ENCODE measurements at places on chromosomes 1 and 21.

DNA sequence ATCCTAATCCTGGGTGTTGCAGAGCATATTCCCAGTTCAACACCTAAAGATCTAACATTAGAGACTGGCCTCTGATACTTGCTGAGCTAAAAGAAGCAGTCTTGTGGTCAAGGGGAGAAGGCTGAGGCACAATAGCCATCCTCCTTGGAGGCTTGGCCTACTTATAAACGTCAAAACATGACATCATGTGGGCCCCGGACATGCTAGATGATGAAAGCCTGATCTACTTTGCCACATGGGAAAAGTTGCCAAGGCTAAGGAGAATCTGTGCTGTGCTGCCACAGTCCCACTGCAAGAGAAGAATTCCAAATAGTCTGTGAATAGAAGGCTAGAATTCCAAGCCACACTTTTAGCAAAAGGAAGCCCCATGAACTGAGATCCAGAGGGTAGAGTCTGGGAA lies 43.9 kb upstream of the SAMD13 start:
- no peak for DNase-seq

- DNase-seq: no peak
These were observed 356.6 kb upstream of the USP24 start for GRCh38 chr1:55571767-55572166.

DNA sequence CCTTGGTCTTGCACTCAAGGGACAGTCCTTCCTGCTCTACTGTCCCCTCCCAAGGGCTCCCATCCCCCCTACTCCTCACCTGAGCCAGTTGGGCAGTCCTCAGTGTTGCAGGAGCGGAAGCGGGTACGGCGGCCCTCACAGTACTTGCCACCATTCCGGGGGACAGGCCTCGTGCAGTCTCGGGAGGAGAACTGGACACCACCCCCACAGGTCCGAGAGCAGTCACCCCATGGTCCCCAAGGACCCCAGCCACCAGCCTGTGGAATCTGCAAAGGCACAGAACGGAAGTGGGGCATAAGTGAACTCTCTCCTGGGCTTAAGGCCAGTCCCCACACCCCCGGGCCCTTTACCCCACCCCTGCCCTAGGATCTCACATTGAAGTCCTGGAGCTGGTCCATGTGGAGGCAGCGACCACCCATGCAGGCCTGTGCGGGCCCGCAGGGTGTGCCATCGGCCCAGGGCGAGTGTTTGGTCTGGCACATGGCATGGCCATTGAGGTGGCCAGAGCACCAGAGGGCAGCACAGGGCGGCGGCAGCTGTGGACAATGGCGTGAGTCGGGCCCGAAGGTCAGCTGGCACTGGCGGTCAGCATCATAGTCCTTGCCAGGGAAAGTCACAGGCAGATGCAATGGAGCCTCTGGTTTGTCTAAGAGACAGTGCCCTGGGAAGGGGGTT lies 5.2 kb downstream of the ADAMTS4 start:
- DNase-seq: no peak

DNA sequence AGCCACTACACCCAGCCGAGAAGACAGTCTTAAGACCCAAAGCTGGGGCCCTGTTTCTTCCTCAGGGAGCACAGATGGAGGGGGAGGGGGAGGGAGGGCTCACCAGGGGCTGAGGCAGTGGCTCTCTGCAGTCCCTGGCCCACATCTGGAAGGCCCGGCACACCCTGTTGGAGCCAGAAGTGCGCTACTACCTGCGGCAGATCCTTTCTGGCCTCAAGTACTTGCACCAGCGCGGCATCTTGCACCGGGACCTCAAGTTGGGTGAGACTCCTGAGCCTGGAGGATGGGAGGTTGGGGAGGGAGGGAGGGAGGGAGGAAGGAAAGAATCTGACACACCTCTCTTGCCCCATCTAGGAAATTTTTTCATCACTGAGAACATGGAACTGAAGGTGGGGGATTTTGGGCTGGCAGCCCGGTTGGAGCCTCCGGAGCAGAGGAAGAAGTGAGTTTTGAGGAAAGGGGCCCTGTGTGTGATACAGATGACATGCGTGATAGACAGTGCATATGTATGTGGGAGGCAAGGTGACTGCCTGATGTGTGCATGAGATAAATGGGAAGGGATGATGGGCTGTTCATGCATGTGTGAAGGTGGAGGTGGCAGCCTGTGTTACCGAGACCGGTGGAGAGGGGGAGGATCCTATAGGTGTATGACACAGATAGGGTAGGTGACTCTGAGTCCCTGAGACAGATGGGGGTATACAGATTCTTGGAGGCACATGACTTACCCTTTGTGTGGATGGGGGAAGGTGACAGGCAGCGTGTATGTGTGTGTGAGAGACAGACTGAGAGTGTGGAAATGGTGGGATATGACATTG lies 1.5 kb downstream of the PLK3 start:
- no peak for DNase-seq

DNA sequence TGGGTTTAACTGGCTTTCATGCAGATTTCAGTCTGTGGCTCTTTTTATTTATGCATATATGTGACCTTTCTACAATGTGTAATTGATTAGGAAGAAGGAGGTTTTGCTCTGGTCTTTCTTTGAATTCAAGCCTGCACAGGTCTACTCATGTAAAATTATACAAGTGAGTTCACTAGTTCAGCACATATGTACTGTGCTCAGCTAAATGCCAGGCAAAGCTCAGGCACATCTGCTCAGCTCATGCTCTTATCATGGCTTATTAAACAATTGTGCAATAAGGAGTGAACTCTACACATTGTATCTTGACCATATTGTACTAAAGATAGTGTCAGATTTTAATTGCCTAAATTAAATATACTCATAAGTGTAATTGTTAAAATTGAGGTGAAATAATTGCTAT lies 378.4 kb downstream of the ADGRL2 start:
- DNase-seq: no peak

DNA sequence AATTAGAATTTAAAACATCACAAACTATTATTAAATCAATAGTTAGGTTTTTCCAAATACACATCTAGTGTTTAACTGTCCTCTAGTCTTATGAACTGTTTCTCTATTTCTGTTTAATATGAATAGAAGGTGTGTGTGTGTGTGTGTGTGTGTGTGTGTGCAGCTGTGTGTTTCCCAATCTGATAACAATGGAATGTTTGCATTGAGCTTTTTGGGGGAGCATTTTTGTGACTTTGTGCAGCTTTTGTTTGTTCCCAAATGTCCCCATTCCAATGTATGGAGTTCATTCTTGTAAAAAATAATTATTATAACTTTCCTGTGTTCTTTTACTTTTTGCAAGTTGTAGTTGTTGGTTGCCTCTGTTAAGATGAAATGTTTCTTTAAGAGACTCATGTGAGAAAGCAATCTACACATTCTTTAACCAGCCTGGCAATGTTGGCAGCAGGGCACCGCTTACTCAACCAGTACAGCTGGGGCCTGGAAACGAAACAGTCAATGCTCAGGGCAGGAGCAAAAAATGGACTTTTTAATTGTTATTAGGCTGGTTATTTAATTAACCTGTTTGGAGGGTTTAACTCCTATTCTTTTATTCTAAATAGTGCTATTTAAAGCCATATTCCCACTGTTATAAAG lies 354.3 kb downstream of the SRGAP2C start:
- DNase-seq: no peak

DNA sequence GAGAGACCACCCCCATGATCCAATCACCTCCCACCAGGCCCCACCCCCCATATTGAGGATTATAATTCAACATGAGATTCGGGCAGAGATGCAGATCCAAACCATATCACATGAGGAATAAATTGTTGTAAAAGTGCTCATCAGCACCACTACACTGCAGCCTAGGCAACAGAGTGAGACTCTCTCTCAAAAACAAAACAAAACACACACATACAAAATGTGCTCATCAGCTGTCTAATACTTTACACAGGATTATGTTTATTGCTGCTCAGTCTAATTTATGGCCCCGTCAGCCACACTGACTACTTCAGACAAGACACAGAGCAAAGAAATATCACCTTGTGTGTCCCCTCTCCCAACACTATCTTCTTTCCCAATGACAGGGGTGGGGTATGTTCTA lies 72.9 kb upstream of the PPM1J start:
- DNase-seq: no peak

DNA sequence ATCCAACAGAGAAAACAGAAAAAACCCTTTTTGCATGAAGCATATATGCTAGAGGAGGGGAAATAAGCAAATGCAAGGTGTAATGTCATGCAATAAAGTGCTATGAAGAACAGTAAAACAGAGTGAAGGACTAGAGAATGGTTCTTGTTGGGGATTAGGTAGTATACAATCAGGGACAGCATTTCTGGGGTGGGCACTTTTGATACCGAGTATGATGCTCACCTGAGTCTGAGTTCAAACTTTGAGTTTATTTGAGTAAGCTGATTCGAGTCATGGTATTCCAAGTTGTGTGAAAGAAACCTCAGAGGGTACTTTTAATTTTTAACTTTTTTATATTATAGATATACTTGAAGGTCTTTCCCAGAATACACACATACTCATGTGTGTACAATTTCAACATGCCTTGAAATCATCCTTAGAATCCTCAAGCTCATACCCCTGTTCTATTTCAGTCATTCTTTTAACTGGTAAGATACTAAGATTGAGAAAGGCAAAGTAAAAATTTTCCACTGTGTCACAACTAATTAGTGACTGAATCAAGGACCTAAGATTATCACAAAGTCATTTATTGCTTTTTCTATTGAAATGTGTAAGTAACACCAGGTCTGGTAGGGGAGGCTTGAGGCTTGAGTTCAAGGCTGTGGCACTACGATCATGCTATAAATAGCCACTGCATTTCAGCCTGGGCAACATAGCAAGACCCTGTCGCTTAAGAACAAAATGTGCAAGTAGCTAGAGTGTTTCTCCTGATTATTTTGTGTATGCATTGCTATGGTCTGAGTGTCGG lies 12.1 kb downstream of the LRRC8B start:
- no peak for DNase-seq

- no peak for DNase-seq
These were observed 174.0 kb upstream of the KAZN start for GRCh38 chr1:14424325-14425002.

- no peak for DNase-seq
These were observed 52.9 kb downstream of the KCNC4 start for GRCh38 chr1:110262846-110263631.

DNA sequence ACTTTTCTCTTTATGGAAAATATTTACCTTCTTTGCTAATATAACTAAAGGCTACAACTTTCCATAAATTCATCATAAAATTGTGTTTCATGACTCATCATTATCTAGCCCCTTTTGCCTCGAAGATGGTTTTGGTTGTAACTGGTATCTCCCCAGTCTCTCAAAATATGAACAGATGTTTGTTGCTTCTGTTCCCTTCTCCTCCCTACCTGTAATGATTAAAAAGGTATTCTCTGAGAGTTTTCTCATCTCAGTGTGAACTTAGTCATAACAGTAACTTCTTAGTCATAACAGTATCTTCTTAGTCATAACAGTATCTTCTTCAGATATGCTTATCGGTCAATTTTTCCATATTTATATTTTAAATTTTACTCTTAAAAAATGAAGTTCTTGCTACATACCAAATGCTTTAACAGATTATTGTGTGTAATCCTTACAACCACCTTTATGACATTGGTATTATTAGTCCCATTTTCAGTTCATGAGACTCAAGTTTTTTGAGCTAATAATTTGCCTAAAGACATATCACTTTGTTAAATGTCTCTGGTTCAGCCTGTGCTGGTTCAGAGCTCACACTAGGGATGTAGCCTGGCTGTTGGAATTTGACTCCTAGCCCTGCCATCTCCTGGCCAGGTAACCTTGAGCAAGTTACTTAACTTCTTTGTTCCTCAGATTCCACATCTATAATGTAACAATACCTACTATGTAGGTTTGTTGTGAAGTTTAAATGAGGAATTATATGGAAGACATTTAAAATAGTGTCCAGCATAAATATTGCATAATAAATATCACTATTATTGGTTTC lies 32.6 kb downstream of the ATP1B1 start:
- no peak for DNase-seq

DNA sequence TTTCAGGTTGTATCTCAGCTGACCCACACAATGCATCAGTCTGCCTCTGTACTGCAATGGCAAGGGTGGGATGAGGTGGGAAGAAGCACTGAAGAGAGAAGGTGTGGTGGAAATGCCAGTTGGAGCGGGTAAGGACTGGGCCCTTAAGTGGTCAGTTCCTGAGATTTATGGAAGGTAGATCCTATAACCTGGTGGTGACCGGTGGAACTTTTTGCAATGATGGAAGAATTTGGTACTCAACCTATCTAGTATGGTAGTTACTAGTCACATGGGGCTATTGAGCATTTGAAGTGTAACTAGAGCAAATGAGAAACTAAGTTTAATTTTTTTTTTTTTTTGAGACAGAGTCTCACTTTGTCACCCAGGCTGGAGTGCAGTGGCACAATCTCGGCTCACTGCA lies 8.2 kb upstream of the HPCAL4 start:
- DNase-seq: no peak

All from stimulated activated CD8-positive, alpha-beta memory T cell treated with anti-CD3 and anti-CD28 coated beads, Interleukin-15, amount 100 ng/mL, for 4 hours (primary cell).